Activated CD4-positive, alpha-beta memory T cell treated with anti-CD3 and anti-CD28 coated beads, Interleukin-2, amount 10 ng/mL, durations not matched to agents 7 days and 5 days (primary cell): ENCODE measurements at places on chromosomes 5 and 9.

DNA sequence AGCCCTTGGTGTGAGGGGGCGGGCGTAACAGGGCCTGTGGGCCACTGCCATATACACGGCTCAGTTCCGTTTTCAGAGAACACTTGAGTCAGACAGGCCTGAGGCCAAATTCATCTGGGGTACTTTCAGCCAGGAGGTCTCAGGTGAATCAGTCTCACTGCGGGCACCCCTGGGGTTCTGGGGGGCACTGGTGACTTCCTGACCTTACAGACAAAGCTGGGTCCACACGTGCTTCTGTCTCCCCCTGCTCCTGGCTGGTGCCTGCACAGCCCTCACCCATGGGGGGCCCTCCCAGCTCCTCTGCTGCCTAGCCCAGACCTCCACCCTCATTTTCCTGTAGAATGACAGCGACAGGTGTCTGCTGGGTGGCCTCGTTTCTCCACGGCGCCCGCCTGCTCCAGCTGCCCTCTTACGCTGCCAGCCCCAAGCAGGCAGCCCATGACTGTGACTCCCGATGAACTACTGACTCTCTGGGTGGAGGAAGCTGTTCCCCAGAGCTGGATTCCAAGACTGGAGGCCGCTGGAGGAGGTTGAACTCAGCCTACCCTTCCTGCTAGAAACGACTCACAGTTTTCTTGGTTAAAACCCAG, 374.1 kb upstream of the IRX4 start:
- no peaks in the 10 kb centered on the region for H3K27me3 ChIP-seq
- no peak overlapping the region for H3K4me3 ChIP-seq
- no peak overlapping the region for H3K27ac ChIP-seq
- DNase-seq = peak; percentile 12

DNA sequence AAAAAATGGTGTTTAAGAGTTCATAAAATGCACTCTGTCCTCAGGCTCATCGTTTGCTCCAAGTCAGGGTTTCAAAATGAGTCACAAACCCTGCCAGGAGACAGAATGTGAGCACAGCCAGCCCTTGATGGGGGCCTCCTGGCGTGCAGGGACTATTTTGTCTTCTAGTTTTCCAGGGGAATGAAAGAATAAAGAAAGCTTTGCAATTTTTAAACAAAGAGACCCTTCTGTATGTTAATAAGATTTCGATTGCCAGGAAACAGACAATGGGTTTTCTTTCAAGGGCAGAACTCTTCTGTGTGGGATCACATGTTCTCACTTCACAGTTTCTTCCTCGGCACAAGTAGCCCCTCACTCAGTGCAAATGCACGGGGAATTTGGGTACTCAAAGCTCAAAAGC, 121.4 kb upstream of the C6 start:
- H3K27ac ChIP-seq = no peak overlapping the region
- H3K4me3 ChIP-seq = no peak overlapping the region
- no peak for DNase-seq
- H3K27me3 ChIP-seq = no peaks in the 10 kb centered on the region
- no peaks in the 10 kb centered on the region for H3K4me1 ChIP-seq

DNA sequence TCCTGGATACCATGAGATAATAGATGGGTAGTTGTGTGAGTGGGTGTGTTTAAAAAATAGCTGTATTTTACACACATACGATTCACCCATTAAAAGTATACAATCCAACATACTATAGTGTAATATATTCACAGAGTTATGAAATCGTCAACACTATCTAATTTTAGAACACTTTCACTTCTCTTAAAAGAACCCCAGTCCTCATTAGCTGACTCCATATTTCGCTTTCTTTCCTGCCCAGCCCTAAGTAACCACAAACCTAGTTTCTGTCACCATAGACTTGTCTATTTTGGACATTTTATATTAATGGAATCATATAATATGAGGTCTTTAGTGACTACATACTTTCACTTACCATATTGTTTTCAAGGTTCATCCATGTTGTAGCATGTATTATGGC, 63.8 kb upstream of the S1PR3 start:
- peaks cover 17% of the 10 kb centered on the region for H3K4me1 ChIP-seq
- H3K4me3 ChIP-seq = no peak overlapping the region
- no peaks in the 10 kb centered on the region for H3K36me3 ChIP-seq
- H3K27ac ChIP-seq = no peak overlapping the region
- no peak for DNase-seq

GRCh38 chr5:170849374-170849773, 12.4 kb upstream of the RANBP17 start:
- no peak for DNase-seq
- H3K36me3 ChIP-seq = no peaks in the 10 kb centered on the region
- no peaks in the 10 kb centered on the region for H3K4me1 ChIP-seq
- no peaks in the 10 kb centered on the region for H3K27me3 ChIP-seq
- no peak overlapping the region for H3K4me3 ChIP-seq

DNA sequence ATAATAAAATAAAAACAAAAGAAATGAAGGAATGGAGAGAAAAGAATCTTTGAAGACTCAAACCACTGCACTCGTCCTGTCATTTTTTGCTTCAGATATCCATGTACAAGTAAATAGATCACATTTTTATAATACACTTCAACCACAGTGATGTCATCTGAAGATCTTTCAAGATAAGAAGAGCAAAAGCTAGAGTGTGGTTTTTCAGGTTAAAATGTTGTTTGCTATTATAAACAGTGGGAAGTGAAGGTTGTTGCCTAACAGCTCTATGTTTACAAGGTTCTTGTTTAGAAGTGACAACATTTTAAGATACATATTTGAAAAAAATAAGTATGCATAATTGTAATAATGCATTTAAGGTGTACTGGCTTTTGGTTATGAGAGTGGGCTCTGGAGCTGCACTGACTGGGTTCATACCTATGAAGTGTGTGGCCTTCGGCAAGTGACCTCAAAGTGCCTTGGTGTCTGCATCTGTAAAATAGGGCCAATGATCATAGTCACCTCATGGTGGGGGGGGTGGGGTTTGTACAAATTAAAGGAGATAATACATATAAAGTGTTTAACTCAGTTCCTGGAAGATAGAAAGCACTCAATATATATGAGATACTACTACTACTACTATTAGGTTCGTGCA, 45.5 kb upstream of the IL7R start:
- H3K27ac ChIP-seq = peak overlapping the region; percentile 94
- peak; percentile 71 for DNase-seq
- H3K4me1 ChIP-seq = peaks cover 61% of the 10 kb centered on the region
- H3K27me3 ChIP-seq = no peaks in the 10 kb centered on the region
- H3K4me3 ChIP-seq = peak overlapping the region; percentile 53

DNA sequence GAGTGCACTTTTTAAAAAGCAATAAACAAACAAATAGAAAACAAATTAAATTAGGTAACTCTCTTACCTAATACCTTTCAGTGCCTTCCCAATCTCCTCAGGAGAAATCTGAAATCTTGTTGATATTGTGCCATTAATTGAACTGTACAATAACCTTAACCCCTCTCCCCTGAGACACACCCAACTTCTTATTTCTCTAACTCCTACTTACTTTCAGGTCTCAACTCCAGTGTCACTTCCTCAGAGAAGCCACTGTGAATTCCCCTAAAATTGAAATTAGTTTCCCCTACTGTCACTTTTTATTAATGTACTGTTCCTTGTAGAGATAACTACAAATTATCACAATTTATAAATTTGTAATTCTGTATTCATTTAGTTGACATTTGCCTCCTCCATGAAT, 295.3 kb upstream of the TNC start:
- no peak for DNase-seq
- no peak overlapping the region for H3K27ac ChIP-seq
- H3K36me3 ChIP-seq = no peaks in the 10 kb centered on the region

- no peaks in the 10 kb centered on the region for H3K36me3 ChIP-seq
- no peak overlapping the region for H3K27ac ChIP-seq
- no peak overlapping the region for H3K4me3 ChIP-seq
- H3K27me3 ChIP-seq = peaks cover 15% of the 10 kb centered on the region
- peaks cover 9% of the 10 kb centered on the region for H3K4me1 ChIP-seq
Measured at GRCh38 chr5:132223861-132224260, 3.8 kb downstream of the P4HA2 start.
